GF-D8 (cell line): ENCODE measurements at places on chromosomes 6 and 20.
A peak's percentile ranks its signal among the peaks of the same experiment; 100 is the strongest.

DNA sequence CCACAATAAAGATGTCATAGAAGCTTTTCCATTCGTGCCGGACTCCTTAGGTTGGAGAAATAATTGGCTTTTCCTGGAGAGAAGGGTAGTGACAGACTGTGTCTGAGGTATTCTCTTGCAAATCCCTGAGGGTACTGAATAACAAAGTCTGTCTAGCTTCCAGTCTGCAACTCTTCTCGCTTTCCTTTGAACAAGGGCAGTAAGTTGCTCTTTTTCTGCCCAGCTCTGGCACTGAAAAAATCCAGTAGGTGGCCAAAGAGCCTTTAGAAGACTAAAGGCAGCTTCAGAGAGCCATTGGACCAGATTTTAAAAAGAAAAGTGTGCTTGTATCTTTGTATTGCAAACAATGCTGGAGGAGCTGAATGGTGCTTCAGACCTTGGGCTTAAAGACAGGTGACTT is 20.7 kb upstream of the RREB1 start:
- peak; percentile 28 for DNase-seq

GRCh38 chr6:25118038-25118437 is 161.1 kb upstream of the CARMIL1 start:
- no peak for DNase-seq

GRCh38 chr6:27148404-27148795 is 99.1 kb upstream of the PRSS16 start:
- no peak for DNase-seq

GRCh38 chr6:42565823-42566613 is 2.2 kb downstream of the UBR2 start:
- no peak for DNase-seq

GRCh38 chr20:31663838-31664695 is 26.4 kb downstream of the COX4I2 start:
- no peak for DNase-seq

DNA sequence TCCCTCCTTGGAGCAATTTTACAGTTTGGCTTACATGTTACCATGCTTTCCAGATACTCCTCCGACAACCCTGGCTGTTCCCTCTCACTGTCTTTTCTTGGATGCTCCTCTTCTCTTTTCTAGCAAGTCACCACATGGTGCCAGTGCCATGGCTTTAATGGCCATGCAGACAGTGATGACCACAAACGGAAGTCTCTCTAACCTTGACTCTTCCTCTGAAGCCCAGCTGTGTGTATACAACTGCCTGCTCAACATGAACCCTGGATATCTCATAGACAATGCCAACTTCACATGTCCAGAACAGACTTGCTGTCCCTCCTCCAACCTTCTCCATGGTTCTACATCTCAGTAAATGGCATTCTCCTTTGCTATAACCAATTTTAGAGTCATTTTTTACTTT is 49.8 kb upstream of the NEDD9 start:
- DNase-seq = peak; percentile 30

DNA sequence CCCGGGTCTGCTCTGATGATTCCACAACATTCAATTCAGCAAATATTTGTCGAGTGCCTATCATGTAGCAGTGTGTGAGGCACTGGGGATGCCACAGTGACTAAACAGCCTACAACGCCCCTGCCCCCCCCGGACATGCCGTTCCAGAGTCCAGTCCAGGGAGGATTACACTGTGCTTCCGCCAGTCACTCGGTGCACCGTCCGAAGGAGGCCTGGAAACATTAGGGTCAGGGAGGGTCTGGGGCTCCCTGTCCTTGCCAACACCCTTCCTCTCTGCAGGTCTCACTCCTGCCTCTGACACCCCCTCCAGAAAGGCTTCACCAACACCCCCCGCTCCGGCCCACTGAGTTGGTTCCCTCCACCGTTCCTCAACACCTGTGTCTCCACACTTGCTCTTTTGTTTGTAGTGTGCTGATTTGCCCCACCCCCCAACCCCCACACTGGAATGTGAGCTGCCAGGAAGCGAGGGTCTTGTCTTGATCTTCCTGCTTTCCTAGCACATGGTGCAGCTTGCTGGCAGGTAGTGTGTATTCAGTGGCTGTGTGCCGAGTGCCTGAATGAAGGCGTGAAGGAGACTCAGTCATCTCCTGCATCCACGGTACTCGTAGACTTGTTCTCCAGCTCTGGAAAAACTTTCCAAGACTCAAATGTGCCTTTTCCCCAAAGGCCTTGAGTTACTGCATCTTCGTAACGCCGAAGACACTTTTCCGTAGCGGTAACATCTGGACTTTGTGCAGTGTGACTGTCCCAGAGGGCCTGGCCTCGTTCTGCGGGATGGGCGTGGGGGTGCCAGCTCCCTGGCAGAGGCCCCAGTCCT is 150.4 kb downstream of the ZDHHC14 start:
- DNase-seq = no peak

DNA sequence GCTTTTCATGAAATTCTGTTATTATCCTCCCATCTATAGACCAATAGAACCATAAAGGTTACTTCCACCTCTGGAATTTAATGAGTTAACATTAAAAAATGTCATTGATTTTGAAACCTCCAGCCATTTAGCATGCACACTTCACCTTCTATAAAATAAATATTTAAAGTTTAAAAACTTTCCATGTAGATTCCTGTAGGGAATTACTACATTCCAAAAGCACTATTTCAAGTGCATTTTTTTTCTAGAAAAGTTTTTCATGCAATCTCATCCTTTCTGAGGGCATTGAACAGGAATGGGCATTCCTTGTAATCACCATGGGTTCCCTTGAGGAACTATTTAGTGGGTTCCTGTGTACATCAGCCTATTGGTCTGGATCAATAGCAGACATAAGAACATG is 253.8 kb upstream of the RIN2 start:
- DNase-seq = no peak

- DNase-seq = no peak
Measured at GRCh38 chr6:91476000-91476399, 889.1 kb upstream of the MAP3K7 start.

- no peak for DNase-seq
Measured at GRCh38 chr6:53179961-53180651, 31.5 kb upstream of the GCM1 start.

- no peak for DNase-seq
Measured at GRCh38 chr20:63091901-63092659, 85.3 kb upstream of the BHLHE23 start.

DNA sequence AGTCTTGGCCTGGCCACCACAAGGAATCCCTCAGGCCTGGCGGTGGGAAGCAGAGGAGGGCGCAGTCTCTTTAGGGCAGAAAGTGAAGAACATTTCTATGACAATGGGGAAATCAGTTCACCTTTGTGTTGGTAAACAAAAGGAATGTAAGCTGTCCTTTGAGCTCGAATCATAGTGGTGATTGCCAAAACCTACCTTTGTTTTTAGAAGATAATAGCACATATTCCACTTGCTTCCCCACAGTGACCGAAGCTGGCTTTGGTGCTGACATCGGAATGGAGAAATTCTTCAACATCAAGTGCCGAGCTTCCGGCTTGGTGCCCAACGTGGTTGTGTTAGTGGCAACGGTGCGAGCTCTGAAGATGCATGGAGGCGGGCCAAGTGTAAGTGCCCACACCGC is 144.1 kb downstream of the MTHFD1L start:
- DNase-seq = no peak

DNA sequence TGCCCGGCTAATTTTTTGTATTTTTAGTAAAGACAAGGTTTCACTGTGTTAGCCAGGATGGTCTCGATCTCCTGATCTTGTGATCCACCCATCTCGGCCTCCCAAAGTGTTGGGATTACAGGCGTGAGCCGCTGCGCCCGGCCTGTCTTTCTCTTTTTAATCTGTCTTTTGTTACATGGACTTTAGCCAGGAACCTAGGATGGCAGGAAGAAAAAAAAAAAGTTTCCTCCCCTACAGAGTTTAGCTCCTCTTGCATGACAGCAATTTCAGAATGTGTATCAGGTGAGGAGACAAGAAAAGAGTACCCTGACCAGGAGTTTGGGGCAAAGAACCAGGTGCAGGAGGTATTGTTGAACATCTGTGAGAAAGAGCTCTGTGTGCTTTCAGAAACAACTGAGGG is 21.4 kb upstream of the TXLNB start:
- DNase-seq = no peak

DNA sequence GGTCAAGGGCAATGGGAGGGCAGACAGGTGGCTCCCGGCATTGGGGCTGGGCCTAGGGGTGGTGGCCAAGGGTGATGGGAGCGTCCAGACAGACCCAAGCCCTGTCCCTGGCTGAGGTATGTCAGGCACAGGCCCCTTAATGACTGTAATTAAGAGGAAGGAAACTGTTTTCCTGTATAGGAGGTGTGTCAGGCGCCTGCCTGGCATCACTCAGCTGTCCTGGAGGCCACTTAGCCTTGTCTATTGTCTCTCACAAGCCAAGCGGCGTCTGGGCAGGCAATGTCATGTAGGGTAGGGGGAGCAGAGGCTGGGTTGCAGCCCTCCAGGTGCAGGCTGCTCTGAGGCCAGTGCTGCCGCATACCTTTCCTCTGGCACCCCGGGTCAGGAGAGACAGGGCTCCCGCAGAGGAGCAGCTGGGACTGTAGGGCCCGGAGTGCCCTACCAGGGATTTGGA is 3.9 kb upstream of the FAM83C start:
- no peak for DNase-seq

DNA sequence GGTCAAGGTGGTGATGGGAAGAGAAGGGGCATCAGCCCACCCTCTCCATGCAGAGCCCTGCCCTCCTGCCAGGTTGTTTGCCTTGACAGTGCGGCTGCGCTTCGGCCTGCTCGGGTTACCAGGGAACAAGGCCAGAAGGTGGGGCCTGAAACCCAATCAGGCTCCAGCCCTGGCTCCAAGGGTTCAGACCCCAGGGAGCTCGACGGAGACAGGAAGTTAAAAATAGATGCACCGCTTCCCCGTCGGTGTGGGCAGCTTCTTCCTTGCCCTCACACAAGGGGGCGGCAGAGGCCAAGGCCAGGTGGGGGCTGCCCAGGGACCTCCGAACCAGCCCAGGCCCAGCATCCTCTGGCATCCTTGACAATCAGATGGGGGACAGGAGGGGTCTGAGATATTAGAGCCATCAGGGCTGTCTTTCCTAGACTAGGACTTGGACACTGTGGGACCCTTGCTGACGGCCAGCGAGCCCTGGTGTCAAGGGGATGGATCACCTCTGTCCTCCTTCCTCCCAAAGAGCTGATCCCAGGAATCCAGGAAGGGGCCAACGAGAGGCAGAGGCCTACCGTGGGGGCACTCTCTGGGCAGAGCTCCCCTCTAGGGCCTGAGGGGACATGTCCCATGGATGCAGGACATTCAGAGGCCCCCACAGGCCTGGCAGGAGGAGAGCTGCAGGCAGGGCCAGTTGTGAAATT is 65.2 kb downstream of the RIPOR3 start:
- DNase-seq = no peak

- DNase-seq = no peak
Measured at GRCh38 chr6:5809450-5809849, 197.3 kb downstream of the NRN1 start.

GRCh38 chr6:166382933-166383801 is at the start of gene MPC1:
Gene MPC1, minus strand, starts transcription at chr6:166382940. Its CDS starts 64 bp downstream, at chr6:166382876.
- peak; percentile 87 for DNase-seq

DNA sequence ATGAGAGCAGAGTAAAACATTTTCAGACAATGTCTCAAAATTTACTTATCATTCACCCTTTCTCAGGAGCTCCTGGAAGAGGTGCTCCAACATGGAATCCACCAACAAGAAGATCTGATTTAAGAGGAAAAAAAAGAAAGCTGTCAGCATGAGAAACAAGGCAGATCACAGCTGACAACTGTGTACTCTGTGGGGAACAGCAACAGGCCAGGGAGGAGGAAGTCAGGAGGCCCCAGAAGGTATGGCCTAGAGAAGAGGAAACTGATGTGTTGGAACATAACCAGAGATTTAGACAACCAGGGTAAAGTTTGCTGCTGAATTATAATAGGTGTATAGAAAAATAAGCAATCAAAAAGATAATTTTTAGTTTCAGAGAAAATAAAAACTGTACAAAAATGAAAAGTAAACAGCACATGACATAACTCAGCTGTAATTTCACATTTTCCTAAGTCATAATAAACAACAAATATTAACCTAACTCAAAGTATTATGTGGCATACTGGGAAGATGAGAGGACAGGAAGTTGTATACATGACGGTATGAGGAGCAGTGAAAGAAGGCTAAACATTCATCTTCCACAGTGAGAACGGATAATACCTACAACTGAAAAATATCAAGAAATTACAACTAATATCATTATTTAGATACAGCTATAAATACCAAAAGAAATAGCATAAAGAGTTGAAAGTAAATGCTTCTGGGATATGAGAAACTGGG is 113.6 kb upstream of the EMILIN3 start:
- DNase-seq = peak; percentile 53

DNA sequence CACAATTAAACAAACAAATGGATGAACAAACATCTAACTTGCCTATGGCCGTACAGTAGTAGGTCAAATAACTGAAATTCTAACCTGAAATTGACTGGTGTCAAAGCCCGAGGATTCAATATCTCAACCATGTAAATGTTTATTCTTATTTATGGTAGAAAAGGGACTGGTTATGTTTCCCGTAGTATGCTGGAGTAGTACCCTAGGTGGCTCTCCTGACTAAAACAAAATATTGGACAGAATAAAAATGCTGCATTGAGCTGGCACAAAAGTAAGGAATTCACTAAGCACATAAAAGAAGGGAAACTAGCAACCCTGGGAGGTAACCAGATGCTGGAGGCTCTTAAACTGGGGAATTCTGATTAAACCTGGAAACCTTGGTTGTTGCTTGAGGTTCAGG is 117.1 kb upstream of the PREP start:
- no peak for DNase-seq

DNA sequence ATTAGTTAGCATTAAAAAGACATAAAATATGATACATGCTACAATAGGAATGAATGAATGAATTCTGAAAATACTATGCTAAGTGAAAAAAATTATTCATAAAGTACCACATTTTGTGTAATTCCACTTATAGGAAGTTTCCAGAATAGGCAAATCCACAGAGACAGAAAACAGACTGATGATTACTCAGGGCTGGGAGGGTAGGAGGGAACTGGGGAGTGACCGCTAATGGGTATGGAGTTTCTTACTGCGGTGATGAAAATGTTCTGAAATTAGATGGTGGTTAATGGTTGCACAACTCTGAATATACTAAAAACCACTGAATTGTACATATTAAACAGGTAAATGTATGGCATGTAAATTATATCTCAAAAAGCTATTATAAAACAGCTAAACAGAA is 22.6 kb downstream of the FERMT1 start:
- DNase-seq = no peak

GRCh38 chr6:130981409-130981808 is 81.6 kb downstream of the EPB41L2 start:
- DNase-seq = no peak

GRCh38 chr6:165266621-165267020 is 42.8 kb downstream of the C6orf118 start:
- DNase-seq = no peak

DNA sequence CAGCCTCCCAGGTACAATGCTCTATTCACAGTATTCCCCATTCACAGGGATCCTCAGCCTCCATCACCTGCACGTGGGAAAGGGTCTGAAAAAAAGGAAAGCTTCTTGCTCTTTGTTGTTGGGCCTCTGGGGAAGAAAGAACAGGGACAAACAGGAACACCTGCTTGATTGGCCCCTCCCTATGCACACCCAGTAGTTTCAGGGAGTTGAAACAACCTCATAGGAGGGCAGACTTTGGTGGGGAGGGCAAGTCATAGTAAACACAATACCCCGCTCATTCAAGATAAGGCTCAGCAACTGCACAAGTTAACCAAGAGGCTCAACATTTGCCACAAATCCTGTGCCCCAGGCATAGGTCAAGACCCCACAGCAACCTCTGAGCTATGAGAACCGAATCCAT is 1.7 kb downstream of the GHRH start:
- DNase-seq = no peak
